Activated CD4-positive, alpha-beta T cell treated with anti-CD3 and anti-CD28 coated beads, Interleukin-2, amount 10 ng/mL, durations not matched to agents 7 days and 5 days (primary cell): ENCODE measurements at places on chromosomes 6 and 20. TPM values are rescaled to one million over a fixed set of nuclear protein-coding genes. Genes with fewer than 3 reads are reported as not detected.

COL9A3 gene
- total RNA-seq: not detected

MATN4 gene
- 0.17 TPM for total RNA-seq

GPR63 gene
- 2.8 TPM for total RNA-seq

ADGRF5 gene
- not detected for total RNA-seq

BMP6 gene
- total RNA-seq: not detected

ITPR3 gene
- total RNA-seq: 65.8 TPM
